Upper lobe of left lung (tissue), 6 donors: ENCODE measurements at places on chromosomes 7 and 10. TPM values are rescaled to one million over a fixed set of nuclear protein-coding genes. Genes with fewer than 3 reads are reported as not detected.
A peak's percentile ranks its signal among the peaks of the same experiment; 100 is the strongest.

The SHOC2 gene
- total RNA-seq: 117 TPM

The CHPF2 gene
- total RNA-seq: 44.0 TPM

GRCh38 chr10:124942317-124943169 lies 620 bp downstream of the ZRANB1 start:
- H3K27me3 ChIP-seq: no peaks in the 10 kb centered on the region
- DNase-seq: no peak
- H3K4me3 ChIP-seq: no peak overlapping the region
- no peak overlapping the region for H3K27ac ChIP-seq
- peaks cover 53% of the 10 kb centered on the region for H3K4me1 ChIP-seq

DNA sequence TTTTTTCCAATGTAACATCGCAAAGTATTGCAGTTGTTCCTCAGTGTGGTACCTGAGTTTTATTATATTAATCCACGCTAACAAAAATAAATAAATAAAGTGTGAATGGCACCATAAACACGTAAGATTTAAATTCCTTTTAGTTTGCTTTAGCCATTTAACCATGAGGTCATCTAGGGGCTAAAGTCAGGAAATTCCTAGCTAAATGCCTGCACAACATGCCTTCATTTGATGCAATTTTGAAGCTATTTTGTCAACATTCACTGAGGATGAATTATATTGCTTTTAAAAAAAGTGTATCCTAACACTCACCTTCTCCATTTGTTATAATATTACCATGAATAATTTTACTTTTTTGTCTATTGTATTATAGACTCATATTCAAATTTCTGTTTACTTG lies 714.4 kb downstream of the GATA3 start:
- no peak overlapping the region for H3K27ac ChIP-seq
- no peaks in the 10 kb centered on the region for H3K27me3 ChIP-seq
- no peak for DNase-seq
- H3K36me3 ChIP-seq: no peaks in the 10 kb centered on the region

DNA sequence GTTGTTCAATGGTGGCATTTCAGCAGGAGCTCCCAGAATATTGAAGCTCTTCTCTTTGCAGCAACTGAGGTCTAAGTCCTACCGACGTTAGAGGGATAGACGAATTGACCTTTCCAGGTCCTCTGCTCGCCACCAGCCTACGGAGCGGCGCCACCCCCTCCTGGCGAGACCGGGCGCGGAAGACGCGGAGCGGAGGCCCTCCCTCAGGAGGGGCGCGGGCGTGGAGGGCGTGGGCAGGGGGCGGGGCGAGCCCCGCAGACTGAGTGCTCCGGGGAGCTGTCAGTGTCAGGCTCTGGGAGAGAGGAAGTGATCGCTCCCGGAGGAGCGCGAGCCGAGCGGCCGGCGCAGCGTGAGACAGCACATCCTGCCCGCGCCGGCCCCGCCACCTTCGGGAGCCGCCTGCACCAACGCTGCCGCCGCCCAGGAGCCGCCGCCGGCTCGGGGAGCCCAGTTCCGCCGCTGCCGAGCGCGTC lies at the start of gene DYNC1I1:
Gene DYNC1I1 (plus strand): TSS at position 257 of the 473 bp plus-strand sequence. CDS start 32,176 bp downstream, outside the sequence.
- peak within 1 kb of the TSS; percentile 14 for H3K27ac ChIP-seq
- no peaks in the 10 kb centered on the region for H3K27me3 ChIP-seq
- H3K4me3 ChIP-seq: peak within 1 kb of the TSS; percentile 64
- DNase-seq: peak; percentile 62

DNA sequence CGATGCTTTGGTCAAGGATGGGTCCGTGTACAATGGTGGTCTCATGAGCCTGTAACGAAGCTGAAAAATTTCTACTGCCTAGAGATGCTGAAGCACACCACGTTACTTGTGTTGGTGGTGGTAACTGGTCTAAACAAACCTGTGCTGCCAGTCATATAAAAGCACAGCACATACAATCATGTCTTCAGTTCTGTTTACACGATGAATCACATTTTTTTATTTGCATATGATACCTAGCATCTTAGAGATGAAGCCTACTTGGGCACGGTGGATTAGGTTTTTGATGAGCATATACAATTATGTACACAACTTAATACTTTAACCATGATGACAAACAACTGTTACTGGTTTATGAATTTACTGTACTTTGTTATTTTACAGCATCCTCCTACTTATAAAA lies 201.0 kb downstream of the ZMYND11 start:
- no peak overlapping the region for H3K4me3 ChIP-seq
- no peaks in the 10 kb centered on the region for H3K27me3 ChIP-seq
- DNase-seq: no peak

GRCh38 chr10:124677293-124677699 lies 66.9 kb downstream of the FAM53B start:
- H3K36me3 ChIP-seq: peaks cover 21% of the 10 kb centered on the region
- no peak overlapping the region for H3K4me3 ChIP-seq
- H3K4me1 ChIP-seq: peaks cover 86% of the 10 kb centered on the region
- DNase-seq: no peak

- H3K27me3 ChIP-seq: no peaks in the 10 kb centered on the region
- DNase-seq: no peak
- H3K4me3 ChIP-seq: no peak overlapping the region
- H3K4me1 ChIP-seq: no peaks in the 10 kb centered on the region
- H3K36me3 ChIP-seq: no peaks in the 10 kb centered on the region
- no peak overlapping the region for H3K27ac ChIP-seq
Measured at GRCh38 chr10:21803374-21803773, 200.2 kb downstream of the DNAJC1 start.

DNA sequence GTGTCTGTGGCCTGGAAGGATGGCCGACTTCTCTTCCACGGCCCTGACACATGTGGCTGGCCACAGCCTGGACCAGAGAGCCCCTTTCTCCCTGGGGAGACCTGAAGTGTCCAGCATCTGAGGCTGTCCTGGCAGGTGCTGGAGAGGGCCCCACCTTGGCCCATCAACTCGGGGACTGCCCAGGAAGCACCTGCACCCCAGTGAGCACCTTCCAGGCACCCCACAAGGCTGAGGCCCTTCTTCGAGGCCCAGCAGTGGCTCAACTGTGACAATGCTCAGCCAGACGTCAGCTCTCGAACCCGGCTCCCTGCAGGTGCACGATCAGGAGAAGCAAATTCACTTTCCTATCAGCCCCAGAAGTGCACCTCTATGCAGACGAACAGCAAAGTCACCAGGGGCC lies 24.3 kb downstream of the RGS10 start:
- no peaks in the 10 kb centered on the region for H3K27me3 ChIP-seq
- DNase-seq: no peak
- no peak overlapping the region for H3K4me3 ChIP-seq
- H3K27ac ChIP-seq: peak overlapping the region; percentile 48
- peaks cover 22% of the 10 kb centered on the region for H3K4me1 ChIP-seq
- H3K36me3 ChIP-seq: no peaks in the 10 kb centered on the region

- no peak overlapping the region for H3K27ac ChIP-seq
- peaks cover 9% of the 10 kb centered on the region for H3K36me3 ChIP-seq
- peaks cover 29% of the 10 kb centered on the region for H3K4me1 ChIP-seq
- no peaks in the 10 kb centered on the region for H3K27me3 ChIP-seq
- no peak overlapping the region for H3K4me3 ChIP-seq
- DNase-seq: no peak
Measured at GRCh38 chr7:30460246-30460633, 18.3 kb downstream of the NOD1 start.

- H3K36me3 ChIP-seq: no peaks in the 10 kb centered on the region
- H3K27ac ChIP-seq: no peak overlapping the region
- H3K4me1 ChIP-seq: peaks cover 27% of the 10 kb centered on the region
- no peaks in the 10 kb centered on the region for H3K27me3 ChIP-seq
Measured at GRCh38 chr7:47488201-47488968, 93.5 kb downstream of the TNS3 start.
